ENCODE measurements at places on chromosomes 2 and 18.
A peak's percentile ranks its signal among the peaks of the same experiment; 100 is the strongest.

DNA sequence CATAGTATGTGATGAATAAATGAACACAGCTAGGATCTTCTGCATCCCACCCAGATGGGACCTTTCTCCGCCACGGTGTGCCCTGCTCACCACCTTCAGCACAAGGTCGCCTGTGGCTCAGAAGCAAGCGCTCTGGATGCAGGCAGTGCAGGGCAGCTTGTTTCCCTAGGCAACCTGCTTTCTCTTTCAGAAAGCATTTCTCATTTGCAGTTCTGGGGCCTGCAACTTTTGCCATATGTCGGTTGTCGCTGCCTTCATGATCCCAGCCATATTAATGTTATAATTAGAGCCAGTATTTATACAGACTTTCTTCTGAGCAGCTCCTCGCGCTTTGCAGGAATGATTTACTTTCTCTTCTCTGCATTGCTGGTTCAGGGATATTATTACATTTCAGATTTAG is 692.8 kb downstream of the RNF144A start:
- DNase-seq, result no peak

- no peak for DNase-seq
Measured at GRCh38 chr2:137873536-137874244, 90.6 kb upstream of the HNMT start.

DNA sequence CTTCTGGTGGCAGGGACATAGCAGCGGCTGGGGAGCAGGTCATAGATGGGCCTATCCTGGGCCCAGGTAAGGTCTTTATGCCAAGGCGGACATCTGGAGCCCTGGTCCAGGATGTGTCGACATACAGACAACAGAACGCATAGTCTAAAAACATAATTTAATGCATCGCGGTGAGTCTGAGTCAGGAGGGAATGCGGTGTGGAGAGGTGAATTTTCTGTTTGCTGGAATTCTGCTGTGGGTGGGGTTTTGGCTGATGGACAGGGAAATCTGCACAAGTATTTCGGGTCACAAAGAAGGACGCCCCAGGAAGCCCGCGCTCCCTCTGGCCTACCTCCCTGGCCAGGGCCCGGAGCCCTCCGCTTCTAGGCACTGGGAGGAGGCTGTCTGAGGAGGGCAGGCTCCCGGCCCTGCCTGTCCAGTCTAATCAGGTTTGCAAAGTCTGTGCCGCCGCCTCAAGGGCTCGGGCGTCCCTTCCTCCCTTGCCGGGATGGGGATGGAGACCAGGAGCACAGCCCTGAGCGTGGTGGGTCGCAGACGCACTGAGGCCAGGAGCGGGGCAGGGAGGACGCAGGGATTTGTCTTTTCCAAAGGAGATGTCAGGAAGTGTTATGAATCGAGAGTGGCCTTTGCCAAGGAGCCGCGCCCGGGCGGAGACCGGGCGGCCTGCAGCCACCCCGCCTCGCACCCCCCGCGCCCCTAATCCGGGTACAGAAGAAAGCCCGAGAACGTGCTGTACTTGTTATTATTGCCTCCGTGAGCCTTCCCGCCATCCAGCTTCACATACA is 2.3 kb downstream of the C1QL2 start:
- DNase-seq, result peak; percentile 64

DNA sequence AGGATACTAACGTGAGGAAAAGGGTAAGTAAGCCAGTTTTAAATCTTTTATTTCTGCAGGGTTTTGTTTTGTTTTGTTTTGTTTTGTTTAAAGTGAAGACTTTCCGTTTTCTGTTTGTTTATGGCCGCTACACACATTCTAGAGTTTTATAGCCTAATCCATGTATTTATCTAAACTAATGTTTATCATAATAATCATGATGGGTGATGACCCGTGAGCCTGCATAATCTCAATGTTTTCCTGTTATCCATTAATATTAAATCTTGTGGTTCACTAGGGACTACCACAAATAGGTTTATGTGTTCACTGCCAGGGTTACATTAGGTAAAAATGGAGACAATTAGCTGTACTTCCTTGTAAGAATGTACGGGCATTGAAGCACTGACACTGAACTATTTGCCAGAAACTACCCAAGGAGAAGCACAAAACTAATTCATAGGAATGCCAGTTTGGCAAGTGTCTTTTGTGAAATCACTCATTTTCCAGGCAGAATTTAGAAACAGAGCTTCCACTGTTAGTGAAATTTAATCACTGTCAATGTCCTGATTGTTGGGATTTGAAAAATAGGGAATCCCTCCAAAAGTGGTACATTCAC is 574.8 kb downstream of the LRP1B start:
- no peak for DNase-seq

DNA sequence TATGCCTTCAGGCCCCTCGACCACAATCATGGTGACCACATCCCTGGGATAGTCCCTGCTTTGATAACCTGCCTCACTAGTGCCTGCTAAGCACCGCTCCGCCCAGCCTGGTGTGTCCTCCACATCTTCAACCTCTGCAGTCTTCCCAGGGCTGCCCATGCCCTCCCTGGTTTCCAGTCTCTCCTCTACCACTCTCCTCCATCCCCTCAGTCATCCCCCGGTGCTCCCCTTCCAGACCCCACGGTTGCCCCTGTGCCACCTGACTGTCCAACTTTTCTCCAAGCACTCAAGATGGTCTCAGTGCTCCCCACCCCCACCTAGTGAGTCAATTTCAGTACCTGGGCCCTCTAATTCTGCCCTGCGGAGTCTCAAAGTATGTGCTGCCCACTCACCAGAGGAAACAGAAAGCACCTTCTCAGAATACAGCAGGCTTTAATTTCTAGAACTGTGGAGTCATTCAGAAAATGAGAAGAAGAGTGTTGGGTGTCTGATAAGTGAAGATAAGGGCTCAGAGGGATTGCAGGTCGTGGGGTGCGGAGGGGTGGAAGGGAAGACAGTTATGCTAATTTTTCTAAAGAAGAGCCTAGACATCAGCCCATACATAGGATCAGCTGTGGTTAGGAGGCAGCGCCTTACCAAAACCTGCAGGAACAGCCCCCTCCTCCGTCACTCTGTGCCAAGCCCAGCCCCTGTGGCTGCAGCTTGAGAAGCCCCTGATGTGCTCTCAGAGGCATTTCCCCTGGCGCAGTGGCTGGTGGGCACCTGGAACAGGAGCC is 53.6 kb upstream of the CAB39 start:
- no peak for DNase-seq

GRCh38 chr2:141186413-141187074 is 944.3 kb downstream of the LRP1B start:
- no peak for DNase-seq

GRCh38 chr2:139529080-139529479 is 748.9 kb upstream of the NXPH2 start:
- no peak for DNase-seq
